ENCODE measurements at places on chromosomes 3 and 15.
A peak's percentile ranks its signal among the peaks of the same experiment; 100 is the strongest.

DNA sequence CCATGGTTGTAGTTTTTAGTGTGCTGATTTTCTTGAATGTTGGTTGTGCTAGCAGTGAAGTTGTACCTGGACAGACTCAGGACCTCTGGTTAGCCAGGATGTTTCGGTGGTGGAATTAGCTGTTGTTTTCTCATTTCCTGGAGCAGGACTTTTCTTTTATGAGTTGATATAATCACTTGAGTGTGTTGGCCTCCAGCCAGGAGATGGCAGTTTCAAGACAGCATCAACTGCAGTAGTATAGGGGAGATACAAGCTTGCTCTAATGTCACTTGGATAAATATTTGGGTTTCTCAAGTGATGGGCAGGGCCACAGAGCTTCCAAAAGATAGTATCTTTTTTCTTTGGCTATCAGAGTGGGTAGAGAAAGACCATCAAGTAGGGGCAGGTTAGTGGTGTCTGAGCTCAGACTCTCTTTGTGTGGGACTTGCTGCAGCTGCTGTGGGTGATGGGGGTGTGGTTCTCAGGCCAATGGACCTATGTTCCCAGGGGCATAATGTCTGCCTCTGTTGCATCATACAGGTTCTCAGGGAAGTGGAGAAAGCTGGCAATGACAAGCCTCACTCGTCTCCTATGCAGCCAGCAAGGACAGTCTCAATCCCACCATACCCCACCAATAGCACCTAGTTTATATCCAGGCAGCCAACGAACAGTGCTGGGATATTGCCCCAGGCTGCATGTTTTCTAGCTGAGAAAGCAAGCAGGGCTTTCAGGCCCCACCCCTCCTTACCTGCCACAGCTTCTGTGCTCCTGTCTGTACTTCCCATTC, 14.6 kb upstream of the OR5K2 start:
- DNase-seq: no peak

- DNase-seq: no peak
Measured at GRCh38 chr15:62362608-62363007, 197.5 kb upstream of the C2CD4B start.

GRCh38 chr3:38369186-38369585, 22.6 kb downstream of the XYLB start:
- DNase-seq: no peak

DNA sequence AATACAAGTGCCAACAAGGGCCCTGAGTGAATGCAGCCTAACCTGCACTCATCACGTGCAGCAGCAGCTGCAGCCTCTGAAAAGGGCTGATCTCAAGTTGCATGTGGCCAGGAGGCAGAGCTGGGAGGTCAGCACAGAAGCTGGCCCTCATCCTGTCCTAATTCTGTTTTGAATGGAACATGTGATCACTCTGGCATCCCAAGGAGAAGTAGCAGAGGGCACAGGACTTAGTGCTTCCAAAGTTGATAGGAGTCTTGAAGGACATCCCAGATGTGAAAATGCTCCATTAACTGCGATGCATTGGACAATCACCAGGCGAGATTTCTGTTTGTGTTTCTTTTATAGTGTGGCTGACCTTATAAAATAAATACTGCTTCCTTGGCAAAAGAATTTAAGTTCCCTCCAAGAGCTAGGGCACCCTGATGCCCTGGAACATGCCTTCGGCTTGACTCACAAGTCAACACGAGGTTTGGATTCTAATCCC, 31.6 kb upstream of the STAG1 start:
- DNase-seq: no peak

DNA sequence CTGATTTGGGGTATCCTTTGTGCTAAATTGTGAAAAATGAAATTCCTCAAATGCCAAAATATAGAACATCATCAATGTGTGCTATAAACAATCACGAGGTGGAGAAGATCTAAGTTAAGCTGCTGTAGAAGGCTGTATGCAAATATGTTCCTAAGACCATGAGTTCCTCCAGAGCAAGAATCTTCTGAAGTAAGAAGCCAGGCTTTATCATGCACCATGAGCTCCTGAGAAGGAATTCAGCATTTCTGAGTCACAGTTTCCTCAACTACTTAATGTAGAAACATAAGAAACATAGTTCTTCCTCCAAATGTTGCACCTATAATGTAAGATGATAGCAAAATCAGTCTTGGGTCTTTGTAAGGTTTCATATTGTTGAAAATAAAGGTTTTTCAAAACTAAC, 241.7 kb upstream of the MDFIC2 start:
- no peak for DNase-seq

- DNase-seq: no peak
Measured at GRCh38 chr3:159252274-159252673, 450.4 kb downstream of the MFSD1 start.

DNA sequence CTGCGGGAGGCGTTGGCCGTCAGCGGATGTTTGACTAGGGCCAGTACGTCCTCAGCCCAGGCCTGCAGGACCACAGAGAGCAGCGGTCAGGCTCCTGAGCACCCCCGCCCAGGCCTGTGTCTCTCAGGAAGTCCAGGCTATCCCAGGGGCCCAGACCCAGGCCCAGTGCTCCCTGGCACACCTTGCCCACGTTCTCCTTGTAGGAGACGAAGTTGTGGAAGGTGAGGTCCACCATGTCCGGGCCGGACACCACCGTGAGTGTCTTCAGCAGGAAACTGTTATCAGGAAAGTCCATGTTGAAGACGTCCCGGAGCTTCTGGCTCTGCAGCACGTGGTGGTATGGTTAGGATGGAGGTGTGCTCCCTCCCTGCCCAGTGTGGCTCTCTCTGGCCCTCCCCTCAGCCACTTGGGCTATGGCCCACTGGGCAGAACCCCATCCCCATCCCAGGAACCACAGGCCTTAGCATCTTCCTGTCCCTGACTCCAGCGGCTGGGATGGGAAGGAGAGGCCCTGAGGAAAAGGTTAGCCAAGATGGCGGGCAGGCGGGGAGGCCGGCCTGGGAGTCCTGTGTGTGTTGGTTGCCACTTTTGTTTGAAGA, 5.3 kb downstream of the PLCB2 start:
- DNase-seq: no peak

GRCh38 chr3:197828-198491, 1.4 kb downstream of the CHL1 start:
- no peak for DNase-seq

DNA sequence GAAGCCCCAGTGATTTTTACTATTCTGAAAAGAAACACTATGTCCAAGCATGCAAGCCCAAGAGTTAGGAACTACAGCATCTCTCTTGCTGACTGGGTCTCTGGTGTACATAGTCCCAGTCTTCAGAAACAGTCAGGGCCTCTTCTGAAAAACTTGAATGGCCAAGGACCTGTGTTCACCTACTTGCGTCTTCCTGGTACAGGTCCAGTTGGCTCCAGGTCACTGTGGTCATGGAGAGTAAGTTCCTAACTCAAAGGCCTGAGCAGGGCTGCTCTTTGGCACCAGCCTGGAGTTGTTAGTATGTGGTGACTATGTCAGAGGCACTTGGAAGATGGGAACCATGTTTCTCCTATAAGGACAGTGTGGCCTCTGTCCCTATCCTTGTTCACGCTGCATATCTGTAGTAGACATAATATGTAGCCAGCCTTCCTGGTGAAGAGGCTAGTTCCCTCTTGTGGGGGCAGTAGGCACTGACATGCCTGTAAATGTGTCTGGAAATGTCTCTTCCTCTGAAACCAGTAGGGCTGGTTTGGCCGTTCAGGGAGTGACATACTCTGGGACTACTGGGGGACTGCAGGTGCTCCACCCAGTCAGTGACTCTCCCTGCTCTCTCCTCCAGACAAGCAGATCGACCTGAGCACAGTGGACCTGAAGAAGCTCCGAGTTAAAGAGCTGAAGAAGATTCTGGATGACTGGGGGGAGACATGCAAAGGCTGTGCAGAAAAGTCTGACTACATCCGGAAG, 2.6 kb upstream of the RBM15B start:
- no peak for DNase-seq

DNA sequence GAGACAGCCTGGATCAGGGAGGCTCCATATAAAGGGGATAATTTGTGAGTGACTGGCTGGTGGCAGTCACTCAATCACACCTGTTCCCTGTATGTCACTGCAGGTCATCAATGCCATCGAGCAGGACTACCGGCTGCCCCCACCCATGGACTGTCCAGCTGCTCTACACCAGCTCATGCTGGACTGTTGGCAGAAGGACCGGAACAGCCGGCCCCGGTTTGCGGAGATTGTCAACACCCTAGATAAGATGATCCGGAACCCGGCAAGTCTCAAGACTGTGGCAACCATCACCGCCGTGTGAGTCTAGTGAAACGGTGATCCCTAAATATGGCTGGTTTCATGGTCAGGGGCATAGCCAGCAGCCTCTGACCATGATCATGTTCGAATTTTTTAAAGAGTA, 453.2 kb downstream of the EPHB1 start:
- no peak for DNase-seq

DNA sequence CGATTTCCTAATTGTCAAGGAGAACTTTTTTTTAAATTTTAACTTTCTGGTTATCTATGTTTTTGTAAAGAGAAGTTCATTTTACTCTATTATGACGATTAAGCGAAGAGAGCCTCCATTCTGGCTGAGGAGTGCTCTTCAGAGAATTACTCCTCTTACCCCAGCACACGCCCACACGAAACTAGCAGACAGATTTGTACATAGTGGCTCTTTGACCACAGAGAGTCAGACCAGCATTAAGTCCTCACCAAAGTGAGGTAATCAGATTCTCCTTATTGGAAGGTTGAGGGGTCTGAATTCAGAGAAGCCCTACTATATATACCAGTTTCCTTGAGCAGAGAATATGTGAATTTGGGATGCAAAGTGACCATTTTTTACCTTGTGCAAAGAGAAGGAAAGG, 204.8 kb upstream of the TSC22D2 start:
- DNase-seq: no peak

- DNase-seq: peak; percentile 23
Measured at GRCh38 chr15:33159726-33160453, 34.6 kb downstream of the FMN1 start.

GRCh38 chr3:189324538-189325138, 152.9 kb downstream of the TPRG1 start:
- peak; percentile 96 for DNase-seq

DNA sequence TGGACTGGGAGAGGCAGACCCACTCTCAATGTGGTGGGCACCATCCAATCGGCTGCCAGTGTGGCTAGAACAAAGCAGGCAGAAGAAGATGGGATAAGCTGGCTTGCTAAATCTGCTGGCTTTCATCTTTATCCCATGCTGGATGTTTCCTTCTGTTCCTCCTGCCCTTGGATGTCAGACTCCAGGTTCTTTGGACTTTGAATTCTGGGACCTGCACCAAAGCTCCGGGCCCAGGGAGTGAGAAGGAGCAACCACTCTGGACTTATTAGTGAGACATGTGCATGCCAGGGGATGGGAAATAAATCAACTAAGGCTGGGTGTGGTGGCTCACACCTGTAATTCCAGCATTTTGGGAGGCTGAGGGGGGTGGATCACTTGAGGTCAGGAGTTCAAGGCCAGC, 20.0 kb upstream of the OSBPL11 start:
- no peak for DNase-seq

- DNase-seq: no peak
Measured at GRCh38 chr3:106962993-106963392, 414.2 kb upstream of the CCDC54 start.

DNA sequence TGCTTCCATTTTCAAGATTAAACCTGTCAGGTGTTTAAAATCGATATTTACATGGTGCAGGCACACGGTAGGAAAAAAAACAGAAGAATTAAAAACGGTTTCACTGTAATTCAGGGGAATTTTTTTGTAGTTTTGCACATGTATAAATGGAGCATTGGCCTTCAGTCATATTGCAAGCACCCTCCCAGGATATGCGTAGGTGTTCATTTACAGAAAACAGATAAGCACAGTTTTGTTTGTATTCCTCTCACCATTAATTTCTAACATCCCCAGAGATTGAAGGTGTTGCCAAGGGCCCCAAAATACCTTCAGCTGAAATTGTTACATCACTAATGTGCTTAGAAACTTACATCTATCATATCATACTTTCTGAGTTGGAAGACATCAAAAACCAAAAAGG, 427.1 kb upstream of the NR2F2 start:
- no peak for DNase-seq

DNA sequence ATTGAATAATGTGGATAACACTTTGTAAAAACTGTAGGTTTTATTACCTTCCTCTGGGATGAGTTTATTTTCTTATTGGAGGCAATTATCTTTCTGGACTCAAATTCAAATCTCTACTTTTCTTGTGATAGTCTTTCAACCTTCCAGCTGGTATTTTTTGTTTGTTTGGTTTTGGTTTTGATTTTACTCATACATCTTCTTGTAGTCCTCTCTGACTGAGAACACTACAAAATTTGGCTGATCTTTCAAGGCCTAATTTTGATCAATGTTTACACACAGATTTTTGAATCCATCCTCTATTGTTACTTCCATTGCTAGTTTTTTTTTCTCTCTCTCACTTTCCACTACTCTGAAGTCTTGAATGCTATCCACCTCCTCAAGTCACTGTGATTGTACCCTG, 303.8 kb upstream of the NECTIN3 start:
- peak; percentile 34 for DNase-seq

- DNase-seq: no peak
Measured at GRCh38 chr3:156631323-156631722, 43.1 kb upstream of the TIPARP start.

- no peak for DNase-seq
Measured at GRCh38 chr3:48598323-48599076, 3.4 kb upstream of the COL7A1 start.

DNA sequence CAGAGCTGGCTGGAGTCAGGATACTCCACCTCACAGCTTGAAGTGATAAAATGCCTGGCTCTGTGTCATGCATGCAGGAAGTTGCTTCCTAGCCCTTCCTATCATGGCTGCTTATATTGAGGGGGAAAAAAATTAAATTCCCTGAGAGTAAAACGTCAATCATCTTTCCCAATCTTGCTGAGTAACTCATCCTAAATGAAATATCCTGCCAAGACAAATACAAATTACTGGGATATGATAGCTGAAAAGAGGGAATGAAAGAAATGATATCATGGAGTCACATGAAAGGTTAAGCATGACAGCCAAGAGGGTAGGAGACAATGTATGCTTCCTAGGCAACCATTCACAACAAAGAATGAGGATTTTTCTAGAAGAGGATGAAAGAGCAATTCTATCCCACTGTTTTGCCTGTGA, 110.6 kb downstream of the ABI3BP start:
- DNase-seq: no peak

DNA sequence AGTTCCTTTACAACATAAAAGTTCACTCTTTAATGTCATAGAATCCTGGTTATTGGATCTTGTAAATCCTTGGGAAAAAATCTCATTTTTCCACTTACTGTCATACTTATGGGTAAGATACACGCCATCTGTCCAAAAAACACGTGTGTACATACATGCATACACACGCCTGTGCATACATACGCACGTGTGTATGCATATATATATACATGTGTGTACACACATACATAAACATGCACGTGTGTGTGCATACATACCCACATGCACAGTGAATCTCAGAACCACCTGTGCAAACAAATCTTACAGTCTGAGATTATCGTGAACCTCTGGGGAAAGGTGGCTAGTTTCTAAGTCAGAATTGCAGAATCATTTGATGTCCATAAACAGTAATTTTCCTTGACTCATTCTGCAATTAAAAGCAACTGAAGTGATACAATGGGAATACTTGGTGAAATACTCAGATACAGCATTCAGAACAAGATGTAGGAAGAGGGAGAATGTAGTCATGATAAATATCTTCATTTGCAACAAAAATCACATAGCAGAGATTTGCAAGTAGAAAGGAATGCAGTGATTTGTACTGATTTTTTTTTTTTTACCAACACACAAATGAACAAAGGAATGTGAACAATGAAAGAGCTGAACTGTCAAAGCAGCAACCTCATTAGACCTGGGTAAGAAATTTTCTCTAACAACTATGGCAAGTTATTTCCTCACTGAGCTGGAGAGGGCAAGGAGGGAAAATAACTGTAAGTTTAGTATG, 160.6 kb upstream of the POU1F1 start:
- no peak for DNase-seq

Data from activated CD4-positive, alpha-beta T cell treated with anti-CD3 and anti-CD28 coated beads, Interleukin-2, Interleukin-6, amounts not matched to agents 100 ng/mL and 50 ng/mL, durations not matched to agents 16 hours and 8 hours (primary cell).